Smooth muscle cell of the coronary artery (primary cell): ENCODE measurements at places on chromosomes 1 and 21. TPM values are rescaled to one million over a fixed set of nuclear protein-coding genes. Genes with fewer than 3 reads are reported as not detected.

ADCY10 gene
- under 0.01 and 0.12 TPM in 2 replicates for total RNA-seq

CRYAA gene
- not detected in 2 replicates for total RNA-seq

FAM110D gene
- total RNA-seq: under 0.01 and 0.08 TPM in 2 replicates

AMY1B gene
- total RNA-seq: not detected in 2 replicates

FNDC10 gene
- total RNA-seq: 0.45 and 0.82 TPM in 2 replicates

DYNLT4 gene
- 0.45 TPM in 1 of 2 replicates, not detected in the other for total RNA-seq

PRCC gene
- 3.7 and 9.8 TPM in 2 replicates for total RNA-seq

GJA8 gene
- total RNA-seq: not detected in 2 replicates

PLEKHN1 gene
- under 0.01 and 0.60 TPM in 2 replicates for total RNA-seq

UBE2U gene
- not detected in 2 replicates for total RNA-seq
